ENCODE measurements at places on chromosomes 2 and 18. TPM values are rescaled to one million over a fixed set of nuclear protein-coding genes. Genes with fewer than 3 reads are reported as not detected.

Gene CCDC74B
- total RNA-seq, result 0.40 TPM

DNA sequence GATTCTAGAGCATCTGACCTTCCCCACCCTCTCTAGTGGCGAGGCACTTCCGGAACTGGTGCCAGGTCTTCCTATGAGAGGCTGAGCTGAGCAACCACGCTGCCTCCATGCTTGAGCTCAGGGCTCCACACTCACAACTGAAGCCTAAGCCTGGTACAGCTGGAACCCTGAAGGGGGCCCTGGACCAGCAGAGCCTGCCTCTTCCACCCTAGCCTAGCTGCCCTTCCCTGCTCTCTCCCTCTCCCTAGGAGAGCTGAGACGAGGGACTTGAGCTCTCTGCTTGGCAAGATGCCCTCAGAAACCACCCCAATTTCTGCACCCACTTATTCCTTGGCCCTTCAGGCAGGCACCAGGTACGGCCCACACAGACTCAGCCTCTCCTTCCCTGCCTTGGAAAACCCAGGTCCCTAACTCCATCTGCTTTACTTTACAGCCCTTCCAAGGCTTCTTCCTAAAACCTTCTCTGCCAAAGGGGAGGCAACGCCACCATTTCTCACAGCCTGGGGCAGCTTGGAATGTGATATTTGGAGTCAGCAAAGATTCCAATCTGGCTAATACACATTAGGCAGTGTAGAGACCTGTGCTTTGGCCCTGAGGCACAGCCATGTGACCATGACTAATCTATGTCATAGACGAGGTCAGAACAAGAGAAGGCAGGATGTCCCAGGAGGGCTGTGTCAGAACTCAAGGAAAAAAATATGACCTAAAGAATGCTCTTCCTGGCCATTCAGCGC lies 18.8 kb downstream of the COX7A2L start:
- ATAC-seq, result peak; percentile 93

Gene ZNF532
- total RNA-seq, result 28.3 TPM

DNA sequence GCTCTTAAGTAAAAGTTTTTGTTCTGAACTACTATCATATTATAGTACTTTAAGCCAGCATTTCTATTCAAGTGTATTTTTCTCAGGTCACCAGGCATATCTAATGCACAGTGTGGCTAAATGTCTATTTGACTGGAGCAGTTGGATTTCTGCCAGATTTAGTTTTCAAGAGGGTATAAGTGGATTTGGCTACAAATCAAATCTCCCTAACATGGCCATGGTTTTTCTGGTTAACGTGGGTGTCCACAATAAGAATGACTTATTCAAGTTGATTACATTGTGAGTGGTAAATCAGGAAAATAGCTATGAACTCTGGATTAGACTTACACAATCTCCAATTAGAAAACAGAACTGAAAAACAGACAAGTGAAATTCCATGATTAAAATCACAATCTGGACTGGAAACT lies 5.7 kb upstream of the CHN1 start:
- no peak for ATAC-seq

- ATAC-seq, result no peak
Measured at GRCh38 chr2:37857575-37858399, 67.3 kb upstream of the RMDN2 start.
